GOT3 (cell line): ENCODE measurements at places on chromosomes 11 and 22.

DNA sequence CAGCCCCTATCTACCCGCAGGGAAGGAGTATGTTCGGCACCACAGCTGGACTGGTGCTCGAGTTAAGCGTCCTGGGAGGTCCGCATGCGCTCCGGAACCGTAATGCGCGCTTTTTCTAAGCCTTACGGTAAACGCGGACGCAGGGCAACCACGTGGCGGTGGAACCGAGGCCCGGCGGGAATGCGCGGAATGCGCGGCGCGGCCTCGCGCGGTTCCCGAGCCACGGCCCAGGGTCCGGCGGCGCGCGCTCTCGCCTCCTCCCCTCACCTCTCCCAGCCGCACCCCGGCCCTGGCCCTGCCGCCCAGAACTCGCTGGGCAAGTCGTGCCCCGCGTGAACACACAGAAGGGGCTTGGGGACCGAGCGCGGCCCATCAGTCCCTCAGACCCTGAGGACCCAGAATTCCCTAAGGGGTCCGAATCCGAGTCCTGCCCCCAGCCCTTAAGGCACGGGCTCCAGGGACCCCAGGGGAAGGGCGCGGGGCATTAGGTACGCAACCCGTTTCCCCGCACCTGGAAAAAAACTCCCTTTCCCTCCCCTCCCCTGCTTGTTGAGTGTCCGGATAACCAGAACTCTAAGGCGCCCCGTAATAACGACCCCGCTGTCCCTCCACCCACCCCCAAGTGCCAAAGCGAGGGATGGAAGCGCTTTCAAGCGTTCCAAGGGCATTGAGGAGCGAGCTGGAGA, 4.3 kb upstream of the CCND1 start:
- DNase-seq, result no peak

GRCh38 chr11:70660889-70661197, 262.5 kb downstream of the CTTN start:
- DNase-seq, result no peak

- DNase-seq, result no peak
These were observed 26.4 kb downstream of the BMAL1 start for GRCh38 chr11:13303668-13304649.

GRCh38 chr11:85718126-85718943, 32.3 kb upstream of the CCDC89 start:
- no peak for DNase-seq

GRCh38 chr22:45538281-45538680, 35.6 kb downstream of the FBLN1 start:
- DNase-seq, result no peak

GRCh38 chr22:45069925-45070324, 60.1 kb upstream of the PHF21B start:
- no peak for DNase-seq

DNA sequence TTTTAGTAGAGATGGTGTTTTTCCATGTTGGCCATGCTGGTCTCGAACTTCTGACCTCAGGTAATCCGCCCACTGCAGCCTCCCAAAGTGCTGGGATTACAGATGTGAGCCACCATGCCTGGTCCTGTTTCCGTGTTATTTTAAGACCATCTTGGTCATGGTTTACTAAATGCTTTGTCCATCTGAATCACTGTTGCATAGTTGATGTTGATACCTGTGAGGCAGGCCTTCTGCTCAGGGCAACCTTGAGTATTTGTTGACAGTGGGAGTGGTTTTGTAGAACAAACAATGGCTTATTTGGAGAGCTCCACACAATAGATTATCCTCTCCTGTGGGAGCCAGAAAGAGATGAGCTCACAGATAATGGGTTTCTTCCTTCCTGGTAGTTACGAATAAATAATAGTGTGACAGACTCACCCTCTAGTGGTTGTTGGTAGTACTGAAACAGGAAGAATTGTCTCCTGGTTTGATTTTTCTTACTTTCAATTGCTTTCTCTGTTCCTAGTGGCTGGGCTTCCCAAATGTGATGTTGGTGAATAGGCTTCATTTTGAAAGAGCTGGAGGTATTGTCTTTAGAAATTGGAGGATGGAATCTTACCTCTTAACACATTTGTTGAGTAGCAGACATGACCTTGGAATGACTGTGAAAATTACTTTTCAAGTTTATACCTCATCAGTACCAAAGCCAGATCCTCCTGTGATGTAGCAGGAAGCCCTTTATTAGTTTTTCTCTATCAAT, 39.0 kb downstream of the CTNND1 start:
- no peak for DNase-seq

DNA sequence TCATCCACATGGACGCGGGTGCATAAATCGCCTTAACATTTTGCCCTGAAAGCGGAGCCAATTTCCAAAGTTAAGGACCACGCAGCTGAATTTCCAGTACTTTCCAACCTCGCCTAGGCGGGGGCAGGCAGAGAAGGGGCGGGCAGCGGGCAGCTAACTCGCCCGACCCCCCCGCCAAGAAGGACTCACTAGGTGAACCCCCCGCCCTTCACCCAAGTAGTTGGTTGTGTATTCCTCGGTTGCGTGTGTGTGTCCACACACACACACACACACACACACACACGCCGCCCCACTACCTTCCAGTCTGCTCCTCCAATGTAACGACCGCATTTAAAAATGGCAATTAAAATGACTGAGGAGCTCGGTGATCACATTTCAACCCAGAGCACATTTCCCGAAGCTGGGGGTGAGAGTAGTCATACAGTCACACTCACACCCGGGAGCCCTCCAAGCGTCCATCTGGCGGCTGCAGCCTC, 1.4 kb downstream of the TENM4 start:
- no peak for DNase-seq

GRCh38 chr22:31872209-31872608, 72.1 kb upstream of the YWHAH start:
- no peak for DNase-seq

DNA sequence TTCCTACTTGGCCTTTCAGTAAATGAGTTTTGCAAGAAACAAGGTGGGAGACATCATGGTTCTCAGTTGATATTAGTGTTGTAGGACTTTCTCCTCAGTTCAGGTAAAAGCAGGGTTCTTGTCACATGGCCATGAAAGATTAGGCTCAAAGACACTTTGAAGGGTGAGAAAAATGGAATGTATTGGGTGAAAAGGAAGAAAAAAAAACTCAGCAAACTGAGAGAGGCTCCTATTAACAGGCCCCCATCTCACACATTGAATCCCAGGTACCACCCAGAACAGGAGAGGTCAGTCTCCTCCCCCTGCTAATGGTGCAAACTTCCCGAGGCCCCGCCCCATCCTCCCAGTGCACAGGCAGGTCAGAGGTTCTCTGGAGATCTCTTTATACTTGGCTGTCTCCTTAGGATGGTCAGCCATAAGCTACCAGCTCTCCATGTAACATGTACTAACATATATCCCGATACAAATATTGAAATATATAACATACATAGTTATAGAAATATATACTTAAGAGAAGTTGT, 62.2 kb downstream of the MICAL2 start:
- no peak for DNase-seq

DNA sequence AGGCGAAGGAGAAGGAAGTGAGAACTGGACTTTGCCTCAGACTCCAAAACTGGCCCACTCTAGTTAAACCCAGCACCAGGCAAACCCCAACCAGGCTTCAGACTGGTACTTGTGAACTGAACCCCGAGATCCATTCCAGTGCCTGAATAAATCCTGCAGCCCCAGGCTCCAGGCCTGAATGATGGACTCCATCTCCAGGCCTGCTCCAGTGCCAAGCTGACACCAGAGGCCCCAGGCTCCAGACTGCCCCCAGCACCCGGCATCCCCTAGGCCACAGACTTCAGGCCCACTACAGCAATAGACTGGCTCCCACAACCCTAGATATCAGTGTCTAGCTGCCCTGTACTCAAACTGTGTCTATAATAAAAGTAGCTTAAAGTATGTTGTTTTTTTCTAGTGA, 406.8 kb downstream of the FAM181B start:
- no peak for DNase-seq
